ENCODE measurements at places on chromosomes 6 and 20. TPM values are rescaled to one million over a fixed set of nuclear protein-coding genes. Genes with fewer than 3 reads are reported as not detected.

- DNase-seq, result no peak
Measured at GRCh38 chr6:33763483-33763882, 16.8 kb upstream of the IP6K3 start.

GRCh38 chr6:135141728-135142127 is 39.4 kb upstream of the MYB start:
- DNase-seq, result no peak

DNA sequence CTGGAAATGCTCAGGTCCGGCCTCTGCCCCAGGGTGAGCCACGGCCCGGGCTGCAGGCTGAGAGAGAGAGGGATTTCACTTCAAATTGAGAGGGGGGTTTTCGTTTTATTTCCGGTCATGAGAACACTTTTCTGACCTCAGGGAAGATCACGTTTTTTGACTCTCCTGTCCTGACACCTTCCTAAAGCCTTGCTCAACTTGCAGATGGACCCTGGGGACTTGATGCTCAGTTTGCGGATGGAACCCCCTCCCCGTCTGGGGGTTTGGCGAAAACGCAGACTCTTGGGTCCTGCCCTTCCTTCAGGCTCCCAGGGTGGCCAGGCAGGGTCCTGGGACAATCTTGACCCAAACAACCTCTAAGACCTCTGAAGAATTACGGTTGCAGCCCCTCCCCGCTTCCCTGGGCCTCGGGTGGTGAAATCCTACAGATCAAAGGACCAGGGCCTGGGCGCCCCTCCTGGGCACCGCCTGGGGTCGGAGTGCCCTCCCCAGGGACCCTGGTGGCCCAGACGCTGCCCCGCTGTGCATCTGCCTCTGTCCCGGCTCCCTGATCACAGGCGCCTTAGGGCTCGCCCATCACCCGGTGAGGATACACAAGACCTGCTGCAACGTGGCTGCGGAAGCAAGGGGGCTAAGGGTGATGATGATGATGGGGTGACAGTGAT is 148.2 kb downstream of the ERMARD start:
- no peak for DNase-seq

Gene SASH1
- 26.6 TPM for polyA plus RNA-seq

Gene BHLHE23
- polyA plus RNA-seq, result not detected

Gene SLC12A5
- polyA plus RNA-seq, result 3.0 TPM

Gene ADTRP
- 1.7 TPM for polyA plus RNA-seq

Gene FAM209B
- polyA plus RNA-seq, result not detected

Gene TCF19
- polyA plus RNA-seq, result 17.3 TPM
